GM23338 (cell line): ENCODE measurements at places on chromosomes 7 and 10. TPM values are rescaled to one million over a fixed set of nuclear protein-coding genes. Genes with fewer than 3 reads are reported as not detected.

DNA sequence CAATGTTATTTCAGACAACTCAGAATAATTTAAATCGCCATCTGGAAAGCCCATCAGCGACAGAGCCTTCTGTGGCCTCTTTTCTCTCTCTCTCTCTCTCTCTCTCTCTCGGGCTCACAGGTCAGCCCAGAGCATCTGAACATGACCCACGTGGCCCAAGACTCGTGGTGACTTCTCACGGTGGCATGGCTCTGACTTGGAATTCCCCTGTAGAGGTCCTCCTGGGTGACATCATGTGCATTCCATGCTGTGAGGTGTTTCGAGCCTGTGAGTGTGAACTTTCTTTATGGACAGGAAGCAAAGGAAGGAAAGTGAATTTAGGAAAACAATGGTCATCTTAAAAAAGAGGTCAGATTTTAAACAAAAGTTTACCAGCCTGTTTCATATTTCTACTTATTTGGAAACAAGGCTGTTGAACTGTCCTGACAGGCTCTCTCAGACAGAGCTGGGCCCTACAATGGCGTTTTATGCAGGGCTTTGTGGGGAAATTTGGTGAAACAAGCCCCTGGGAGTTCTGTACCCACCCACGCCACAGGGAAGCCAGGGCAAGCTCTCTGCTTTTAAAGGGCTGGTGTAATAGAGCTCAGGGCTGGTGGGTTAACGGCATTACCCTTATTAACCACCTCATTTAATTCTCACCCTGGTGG lies 359.7 kb upstream of the ZNF32 start:
- no peak for DNase-seq

GRCh38 chr7:31327071-31327470 lies 13.5 kb downstream of the NEUROD6 start:
- peak; percentile 58 for DNase-seq

DNA sequence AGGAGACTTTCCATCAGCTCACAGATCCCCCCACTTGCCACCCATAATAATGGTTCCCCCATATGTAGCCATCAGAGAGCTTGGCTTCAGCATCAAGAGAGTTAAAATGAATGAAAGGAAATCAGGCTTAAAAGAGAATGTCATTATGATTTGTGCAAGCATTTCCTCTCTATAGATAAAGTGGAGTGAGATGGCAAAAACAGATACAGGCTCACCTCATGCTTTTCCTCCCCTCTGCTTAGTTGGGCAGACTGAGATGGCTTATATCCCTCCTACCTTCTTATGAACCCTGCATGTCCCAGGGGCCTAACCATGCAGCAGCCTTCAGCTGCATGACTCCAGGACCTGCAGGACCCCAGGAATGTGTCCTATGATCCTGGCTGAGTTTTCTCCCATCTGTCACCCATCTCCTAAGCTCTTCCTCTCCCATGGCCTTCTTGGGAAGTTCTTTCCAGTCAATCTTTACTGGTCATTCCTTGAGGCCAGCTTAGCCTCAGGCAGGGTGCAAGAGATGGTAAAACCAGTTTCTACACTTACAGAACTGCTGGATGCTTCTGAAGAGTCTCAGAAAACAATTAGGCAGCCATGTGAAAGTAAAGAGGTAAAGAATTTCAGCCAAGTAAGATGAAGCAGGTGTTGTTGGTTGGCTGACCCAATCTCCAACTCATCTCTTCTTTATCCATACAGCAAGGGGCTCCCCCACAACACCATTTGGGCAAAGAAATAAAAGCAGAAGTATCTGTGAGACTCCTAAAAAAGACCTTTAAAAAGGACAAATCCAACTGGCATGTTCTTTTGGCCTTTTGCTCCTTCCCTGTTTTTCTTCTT lies 159.7 kb downstream of the RTKN2 start:
- DNase-seq = no peak

GRCh38 chr10:99685597-99685967 lies 26.3 kb downstream of the ENTPD7 start:
- no peak for DNase-seq

DNA sequence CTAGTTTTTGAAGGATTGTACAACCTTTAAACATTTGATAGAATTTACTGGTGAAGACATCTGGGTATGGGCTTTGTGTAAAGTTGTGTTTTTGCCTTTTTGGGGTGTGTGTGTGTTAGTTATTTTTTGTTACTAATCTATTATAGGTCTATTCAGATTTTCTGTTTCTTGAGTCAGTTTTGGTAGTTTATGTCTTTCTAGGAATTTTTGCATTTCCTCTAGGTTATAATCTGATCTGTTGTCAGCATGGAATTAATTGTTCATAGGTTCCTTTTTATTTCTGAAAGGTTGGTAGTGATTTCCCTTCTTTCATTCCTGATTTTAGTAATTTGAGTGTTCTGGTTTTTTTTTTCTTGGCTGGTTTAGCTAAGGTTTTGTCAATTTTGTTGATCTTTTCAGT lies 17.7 kb downstream of the SEPTIN7 start:
- DNase-seq = no peak

CAV2 gene
- 3.5 and 6.6 TPM in 2 replicates for total RNA-seq

GRCh38 chr10:69439350-69439739 lies 11.9 kb upstream of the TSPAN15 start:
- DNase-seq = no peak

- DNase-seq = no peak
Measured at GRCh38 chr7:157407512-157408257, 70.9 kb downstream of the DNAJB6 start.

DNA sequence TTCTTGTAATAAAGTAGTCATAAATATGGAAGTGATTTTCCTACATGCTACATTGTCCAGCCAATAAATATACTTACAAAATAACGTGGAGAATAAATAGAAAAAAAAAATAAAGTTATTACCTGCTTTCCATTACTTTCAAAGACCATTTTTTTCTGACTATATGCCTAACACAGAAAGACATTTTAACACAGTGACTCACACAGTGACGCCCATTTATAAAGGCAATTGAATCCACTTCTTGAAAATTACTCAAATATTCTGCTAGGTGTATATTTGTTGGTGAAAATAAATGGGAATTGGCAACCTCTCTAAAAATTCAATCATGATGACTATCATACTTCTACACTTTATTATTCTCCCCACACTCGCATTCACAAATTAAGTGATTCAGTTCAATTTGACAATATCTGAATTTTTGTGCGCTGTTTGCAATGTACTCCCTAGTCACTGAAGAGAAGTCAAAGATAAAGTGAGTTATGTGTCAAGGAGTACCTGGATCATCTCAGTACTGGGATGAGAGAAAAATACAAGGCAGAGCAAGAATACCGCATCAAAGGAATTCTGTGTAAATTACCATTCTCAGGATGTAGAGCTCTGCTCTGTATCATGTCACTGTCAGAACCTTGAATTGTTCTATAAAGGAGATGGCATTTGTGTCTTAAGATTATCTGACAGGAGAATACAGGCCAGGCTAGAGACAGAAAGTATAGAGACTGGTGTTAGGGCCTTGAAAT lies 642.7 kb downstream of the IPMK start:
- no peak for DNase-seq

C10orf67 gene
- total RNA-seq = not detected in 2 replicates

DNA sequence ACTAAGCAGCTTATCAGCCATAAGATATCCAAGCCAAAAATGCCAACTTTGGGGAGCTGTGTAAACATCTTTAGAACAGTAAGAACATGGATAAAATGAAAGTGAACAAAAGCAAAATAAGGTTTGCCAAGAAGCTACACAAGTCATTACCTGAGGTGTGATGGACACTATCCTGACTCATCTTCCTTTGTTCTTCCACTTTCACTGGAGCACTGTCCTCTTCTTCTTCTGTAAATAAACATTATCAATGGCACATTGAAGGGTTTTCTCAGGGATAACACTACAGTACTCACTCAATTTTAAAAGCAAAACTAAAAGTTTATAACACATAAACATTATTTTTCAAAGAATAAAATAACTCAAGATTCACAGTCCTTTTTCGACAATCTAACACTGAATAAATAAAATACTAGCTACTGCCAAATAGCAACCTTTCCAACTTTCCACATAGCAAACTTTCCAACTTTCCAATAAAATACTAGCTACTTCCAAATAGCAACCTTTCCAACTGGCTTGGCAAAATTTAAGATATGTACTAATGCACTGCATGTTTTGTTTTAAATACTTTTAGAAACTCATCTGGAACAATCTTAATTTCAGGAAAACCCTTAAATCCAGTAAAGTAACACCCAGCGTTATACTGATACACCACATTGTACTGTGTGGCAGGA lies 174.1 kb downstream of the SKAP2 start:
- DNase-seq = no peak

- no peak for DNase-seq
Measured at GRCh38 chr10:122468926-122469781, 7.8 kb downstream of the HTRA1 start.

DNA sequence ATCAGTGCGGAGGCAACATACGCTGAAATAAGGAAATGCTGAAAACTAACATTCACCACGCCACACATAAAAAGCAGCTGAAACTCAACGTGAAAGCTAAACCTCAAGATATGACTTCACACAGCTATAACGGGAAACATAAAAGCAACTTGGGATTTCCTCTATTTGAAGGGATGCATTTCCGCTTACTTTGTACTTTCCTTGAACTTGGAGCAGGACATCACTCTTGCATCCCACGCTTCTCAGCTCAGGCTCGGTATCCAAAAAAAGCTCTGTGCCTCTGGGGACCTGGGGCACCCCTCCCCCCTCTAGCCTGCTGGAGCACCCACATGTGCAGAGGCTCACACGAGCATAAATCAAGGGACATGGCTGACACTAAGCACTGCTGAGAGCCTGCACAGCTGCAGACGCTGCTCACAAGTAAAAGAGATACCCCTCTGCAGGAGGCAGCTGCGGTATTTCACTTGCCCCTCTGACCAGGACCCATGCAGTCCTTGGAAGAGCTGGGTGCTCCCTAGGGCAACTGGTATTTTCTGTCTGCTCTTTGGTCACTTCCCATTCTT lies 34.2 kb downstream of the PARD3 start:
- DNase-seq = no peak
